ENCODE measurements at places on chromosomes 5 and 9.

GRCh38 chr5:162025312-162025711 lies 42.3 kb upstream of the GABRG2 start:
- no peak for DNase-seq

GRCh38 chr9:121673576-121673975 lies 22.1 kb downstream of the DAB2IP start:
- DNase-seq, result no peak

GRCh38 chr9:124239249-124240073 lies 18.3 kb upstream of the NEK6 start:
- DNase-seq, result no peak

DNA sequence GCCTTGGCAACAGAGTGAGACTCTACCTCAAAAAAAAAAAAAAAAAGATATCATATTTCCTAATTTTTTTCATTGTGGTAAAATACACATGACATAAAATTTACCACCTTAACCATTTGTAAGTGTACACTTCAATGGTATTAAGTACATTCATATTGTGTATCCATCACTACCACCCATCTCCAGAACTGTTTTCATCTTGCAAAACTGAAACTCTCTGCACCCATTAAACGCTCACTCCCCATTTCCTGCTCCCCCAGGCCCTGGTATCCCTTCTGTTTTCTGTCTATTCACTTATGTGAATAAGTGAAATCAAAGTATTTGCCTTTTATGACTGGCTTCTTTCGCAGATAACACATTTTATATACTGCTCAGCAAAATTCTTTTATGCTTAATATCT lies 12.8 kb downstream of the LRRC8A start:
- no peak for DNase-seq

DNA sequence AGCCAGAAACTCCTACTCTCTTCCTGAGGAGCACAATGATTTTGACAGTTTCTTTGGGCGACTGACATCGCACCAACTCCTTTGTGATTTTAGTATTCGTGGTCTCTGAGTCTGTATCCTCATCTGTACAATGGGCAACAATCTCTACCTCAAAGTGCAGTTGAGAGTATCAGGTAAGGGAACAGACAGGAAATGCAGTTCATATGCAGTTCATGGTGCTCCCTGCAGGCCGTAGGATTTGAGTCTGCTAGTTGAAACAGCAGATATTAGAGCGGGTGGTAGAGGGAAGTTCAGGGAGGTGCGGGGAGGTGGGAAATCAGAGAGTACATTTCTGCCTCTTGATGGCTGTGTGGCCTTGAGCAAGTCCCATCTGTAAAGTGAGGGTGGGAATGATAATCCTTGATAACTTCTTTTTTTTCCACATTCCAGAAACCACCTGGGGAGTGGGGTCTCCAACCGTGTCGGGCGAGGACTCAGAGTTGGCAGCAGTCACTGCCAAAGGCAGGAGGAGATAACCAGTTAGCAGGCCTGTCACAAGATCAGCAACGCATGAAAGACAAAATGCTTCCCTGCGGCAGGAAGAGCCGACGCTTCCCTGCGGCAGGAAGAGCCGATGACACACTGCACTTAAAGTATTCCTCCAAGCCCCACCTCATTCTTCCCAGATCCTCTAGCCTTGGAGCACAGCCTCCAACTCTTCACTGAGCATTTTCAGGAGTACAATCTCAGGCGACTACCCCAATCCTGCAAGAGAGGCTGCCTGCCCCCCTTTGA lies 6.0 kb upstream of the NEK6 start:
- no peak for DNase-seq

DNA sequence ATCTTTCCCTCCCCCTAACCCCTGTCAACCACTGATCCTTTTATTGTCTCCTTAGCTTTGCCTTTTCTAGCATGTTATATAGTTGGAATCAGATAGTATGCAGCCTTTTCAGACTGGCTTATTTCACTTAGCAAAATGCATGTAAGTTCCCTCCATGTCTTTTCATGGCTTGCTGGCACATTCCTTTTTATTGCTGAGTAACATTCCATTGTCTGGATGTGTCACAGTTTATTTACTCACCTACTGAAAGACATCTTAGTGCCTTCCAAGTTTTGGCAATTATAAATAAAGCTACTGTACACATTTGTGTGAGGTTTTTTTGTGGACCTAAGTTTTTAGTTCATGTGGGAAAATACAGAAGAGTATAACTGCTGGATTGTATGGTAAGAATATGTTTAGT lies 230.1 kb downstream of the PBX3 start:
- DNase-seq, result no peak

DNA sequence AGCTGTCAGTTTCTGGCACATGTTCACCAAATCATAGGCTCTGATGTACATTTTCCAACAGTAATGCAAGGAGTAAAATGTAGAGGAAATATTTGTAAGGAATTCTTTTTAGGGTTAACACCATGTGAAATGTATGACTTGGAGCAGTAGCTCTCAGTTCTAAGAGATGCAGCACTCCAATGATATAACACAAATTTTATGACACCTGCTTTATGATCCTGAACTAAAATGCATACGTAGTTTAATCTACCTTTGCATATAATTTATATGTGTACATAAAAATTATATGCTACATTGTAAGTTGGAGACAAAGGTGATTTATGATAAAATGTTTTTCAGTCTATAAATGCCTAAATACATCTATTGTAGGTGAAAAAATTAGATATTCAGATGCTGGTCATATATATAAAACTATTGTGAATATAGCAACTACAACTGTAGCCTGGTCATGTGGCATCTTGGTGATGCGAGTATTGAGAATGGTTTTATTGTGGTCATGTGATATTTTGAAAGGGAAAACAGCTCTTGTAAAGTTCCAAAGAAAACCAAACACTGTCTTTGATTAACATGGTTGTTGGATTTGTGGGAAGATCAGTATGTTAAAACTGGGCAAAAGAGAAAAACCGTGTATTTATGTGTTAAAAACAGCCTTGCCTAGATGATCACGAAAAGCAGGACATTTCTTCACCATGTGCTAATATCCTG lies 171.0 kb downstream of the TRIO start:
- DNase-seq, result no peak

DNA sequence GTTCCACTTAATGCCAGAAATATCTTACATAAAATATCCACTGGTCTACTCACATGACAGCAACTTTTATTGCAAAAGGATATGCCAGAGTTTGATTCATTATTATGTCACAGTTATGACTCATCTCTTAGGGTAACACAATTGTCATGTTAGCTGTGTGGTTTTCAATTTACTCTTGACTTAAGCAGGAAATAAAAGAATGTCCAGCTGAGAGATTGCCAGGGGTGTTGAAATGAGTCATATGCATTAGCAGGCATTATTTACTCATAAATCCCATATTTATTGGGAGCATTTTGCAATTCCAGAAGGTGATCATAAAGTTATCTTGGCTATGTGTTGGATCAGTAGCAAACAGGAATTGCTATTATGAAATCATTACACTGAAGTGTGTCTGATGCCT lies 1164.6 kb upstream of the CDH18 start:
- no peak for DNase-seq

- no peak for DNase-seq
Observed at GRCh38 chr5:179207470-179207869, 137.8 kb downstream of the ADAMTS2 start.

- no peak for DNase-seq
Observed at GRCh38 chr5:2993301-2993700, 241.8 kb upstream of the IRX2 start.

- DNase-seq, result no peak
Observed at GRCh38 chr5:178465228-178465860, 124.8 kb downstream of the COL23A1 start.

DNA sequence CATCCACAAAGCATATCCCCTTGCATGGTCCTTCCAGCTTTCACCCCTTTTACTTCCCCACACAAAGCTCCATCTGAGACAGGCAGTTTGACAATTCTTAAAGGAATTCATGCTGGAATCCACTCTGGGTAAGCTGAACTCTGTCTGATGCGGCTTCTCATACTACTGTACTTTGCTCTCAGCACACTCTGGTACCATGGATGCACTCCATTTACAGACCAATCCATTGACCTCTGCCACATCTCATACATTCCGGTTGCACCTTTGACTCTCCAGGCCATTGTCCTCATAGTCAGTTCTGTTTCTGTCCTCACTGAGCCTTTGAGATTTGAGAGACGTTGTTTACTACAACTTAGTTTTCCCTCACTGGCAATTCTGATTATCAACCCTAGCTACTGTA lies 12.2 kb downstream of the SPATA9 start:
- no peak for DNase-seq

DNA sequence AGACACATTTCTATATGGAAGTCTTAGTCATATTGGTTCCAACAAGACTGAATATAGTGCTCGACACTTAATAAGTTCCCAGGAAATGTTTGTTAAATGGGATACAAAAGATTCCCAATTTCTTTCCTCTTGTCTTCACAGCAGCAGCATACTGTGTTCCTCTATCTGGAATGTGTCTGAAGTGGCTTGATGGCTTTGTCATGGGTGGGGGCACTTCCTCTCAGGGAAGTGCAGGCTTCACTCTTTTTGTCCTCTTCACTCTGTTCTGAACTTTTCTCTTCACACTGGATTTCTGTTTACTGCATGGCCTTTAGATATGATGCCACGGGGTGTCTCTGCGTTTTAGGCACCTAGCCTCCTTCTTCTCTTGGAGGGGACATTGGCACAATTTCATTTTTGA lies 127.7 kb upstream of the C9orf72 start:
- no peak for DNase-seq

GRCh38 chr9:5230554-5230953 lies 665 bp upstream of the INSL4 start:
- DNase-seq, result no peak

GRCh38 chr5:59241119-59241518 lies 652.4 kb downstream of the PDE4D start:
- no peak for DNase-seq

DNA sequence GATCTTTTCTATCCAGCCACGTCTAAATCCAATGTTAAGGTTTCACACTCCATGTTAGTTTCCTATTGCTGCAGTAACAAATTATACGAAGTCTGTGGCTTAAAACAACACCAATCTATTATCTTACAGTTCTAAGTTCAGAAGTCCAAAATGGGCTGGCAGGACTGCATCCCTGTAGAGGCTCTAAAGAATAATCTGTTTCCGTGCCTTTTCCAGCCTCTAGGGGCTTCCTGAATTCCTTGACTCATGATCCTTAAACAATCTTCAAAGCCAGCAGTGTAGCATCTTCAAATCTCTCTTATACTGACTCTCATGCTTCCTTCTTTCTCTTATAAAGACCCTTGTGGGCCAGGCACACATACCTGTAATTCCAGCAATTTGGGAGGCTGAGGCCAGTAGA lies 6.8 kb downstream of the PLGRKT start:
- DNase-seq, result no peak

GRCh38 chr9:16535555-16535954 lies 334.9 kb downstream of the BNC2 start:
- no peak for DNase-seq

GRCh38 chr5:119411361-119412278 lies 40.7 kb upstream of the HSD17B4 start:
- no peak for DNase-seq

DNA sequence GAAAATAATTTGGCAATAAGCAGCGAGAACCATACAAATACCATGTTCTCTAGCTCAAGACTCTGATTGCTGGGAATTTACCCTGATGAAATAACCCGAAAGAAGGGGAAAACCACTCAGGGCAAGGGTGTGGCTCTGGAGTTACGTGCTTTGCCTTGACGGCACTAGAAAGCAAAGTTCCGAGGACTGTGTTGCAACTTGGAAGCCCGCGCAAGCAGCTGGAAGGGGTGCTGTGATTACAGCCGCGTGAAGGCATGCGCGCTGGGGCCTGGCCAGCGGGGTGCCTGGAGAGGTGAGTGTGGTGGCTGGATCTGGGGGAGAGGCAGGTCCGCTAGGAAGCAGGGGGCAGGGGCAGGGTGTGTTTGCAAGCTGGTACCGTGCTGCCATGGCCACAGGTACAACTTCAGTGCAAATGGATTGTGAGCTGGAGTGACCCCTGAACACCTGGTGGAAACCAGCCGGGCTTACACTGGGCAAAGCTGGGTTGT lies 52.6 kb upstream of the CNOT6 start:
- no peak for DNase-seq

Measured in esophagus squamous epithelium (tissue), 5 donors.